CD8-positive, alpha-beta memory T cell (primary cell): ENCODE measurements at places on chromosomes 2 and 18. TPM values are rescaled to one million over a fixed set of nuclear protein-coding genes. Genes with fewer than 3 reads are reported as not detected.

GRCh38 chr2:176174382-176174823 is 14.1 kb upstream of the HOXD1 start:
- no peak overlapping the region for H3K27ac ChIP-seq
- no peaks in the 10 kb centered on the region for H3K36me3 ChIP-seq
- no peaks in the 10 kb centered on the region for H3K4me1 ChIP-seq

DNA sequence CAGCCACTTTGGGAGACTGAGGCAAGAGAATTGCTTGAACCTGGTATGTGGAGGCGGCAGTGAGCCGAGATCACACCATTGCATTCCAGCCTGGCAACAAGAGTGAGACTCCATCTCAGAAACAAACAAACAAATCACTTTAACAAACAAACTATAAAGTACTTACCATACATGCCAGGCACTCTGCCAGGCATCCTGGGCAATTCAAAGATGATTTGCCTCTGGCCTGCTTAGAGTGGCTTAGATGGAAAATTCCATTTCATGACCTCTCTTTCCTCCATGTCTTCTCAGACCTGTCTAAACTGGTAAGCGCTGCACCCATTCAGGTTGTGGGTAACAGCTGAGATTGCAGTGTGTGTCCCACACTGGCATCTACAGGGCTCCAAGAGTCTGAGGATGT is 273.2 kb downstream of the BCL2 start:
- no peak overlapping the region for H3K4me3 ChIP-seq
- no peak for DNase-seq
- no peak overlapping the region for H3K27ac ChIP-seq
- peaks cover 10% of the 10 kb centered on the region for H3K4me1 ChIP-seq
- no peaks in the 10 kb centered on the region for H3K36me3 ChIP-seq
- H3K27me3 ChIP-seq, result no peaks in the 10 kb centered on the region

DNA sequence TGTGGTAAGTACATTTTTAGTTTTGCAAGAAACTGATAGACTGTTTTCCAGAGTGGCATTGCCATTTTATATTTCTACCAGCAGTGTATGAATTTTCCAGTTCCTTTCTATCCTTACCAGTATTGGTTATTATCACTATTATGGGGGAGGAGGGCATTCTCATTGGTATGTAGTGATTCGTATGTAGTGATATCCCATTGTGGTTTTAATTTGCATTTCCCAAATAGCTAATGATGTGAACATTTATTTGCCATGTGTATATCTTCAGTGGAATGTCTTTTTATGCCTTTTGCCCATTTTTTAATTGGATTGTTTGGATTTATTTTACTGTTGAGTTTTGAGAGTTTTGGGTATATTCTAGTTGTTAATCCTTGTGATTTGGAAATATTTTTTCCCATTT is 16.9 kb downstream of the EIF5B start:
- no peaks in the 10 kb centered on the region for H3K36me3 ChIP-seq
- H3K27me3 ChIP-seq, result no peaks in the 10 kb centered on the region
- H3K4me3 ChIP-seq, result no peak overlapping the region
- no peak for DNase-seq
- no peak overlapping the region for H3K27ac ChIP-seq
- peaks cover 29% of the 10 kb centered on the region for H3K4me1 ChIP-seq

GRCh38 chr2:108145557-108146326 is 94.0 kb upstream of the SULT1C3 start:
- no peaks in the 10 kb centered on the region for H3K4me1 ChIP-seq
- no peak for DNase-seq
- no peaks in the 10 kb centered on the region for H3K36me3 ChIP-seq
- no peak overlapping the region for H3K27ac ChIP-seq
- H3K4me3 ChIP-seq, result no peak overlapping the region

GRCh38 chr2:57886161-57886786 is 160.3 kb upstream of the VRK2 start:
- no peak for DNase-seq
- no peaks in the 10 kb centered on the region for H3K4me1 ChIP-seq
- no peak overlapping the region for H3K27ac ChIP-seq
- no peaks in the 10 kb centered on the region for H3K27me3 ChIP-seq
- H3K36me3 ChIP-seq, result no peaks in the 10 kb centered on the region

DNA sequence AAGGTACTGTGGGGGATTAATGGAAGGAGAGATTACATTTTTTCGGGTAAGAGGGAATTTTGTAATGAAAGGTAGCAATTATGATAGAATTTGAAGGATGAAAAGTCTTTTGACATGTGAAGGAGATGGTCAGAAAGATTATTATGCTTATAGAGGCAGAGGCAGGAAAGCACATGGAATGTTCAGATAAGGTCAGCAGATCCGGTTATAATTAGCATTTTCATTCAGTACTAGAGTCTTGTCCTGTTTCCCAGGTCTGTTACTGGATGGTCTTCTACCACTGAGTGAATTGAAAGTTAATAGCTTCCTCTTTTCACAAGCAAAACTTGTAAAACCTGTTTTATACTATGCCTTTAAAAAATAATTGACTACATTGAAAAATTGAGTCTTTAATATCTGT is 116.9 kb downstream of the PHLPP1 start:
- DNase-seq, result no peak
- H3K4me3 ChIP-seq, result no peak overlapping the region
- H3K4me1 ChIP-seq, result no peaks in the 10 kb centered on the region
- H3K27ac ChIP-seq, result no peak overlapping the region
- H3K36me3 ChIP-seq, result no peaks in the 10 kb centered on the region

DNA sequence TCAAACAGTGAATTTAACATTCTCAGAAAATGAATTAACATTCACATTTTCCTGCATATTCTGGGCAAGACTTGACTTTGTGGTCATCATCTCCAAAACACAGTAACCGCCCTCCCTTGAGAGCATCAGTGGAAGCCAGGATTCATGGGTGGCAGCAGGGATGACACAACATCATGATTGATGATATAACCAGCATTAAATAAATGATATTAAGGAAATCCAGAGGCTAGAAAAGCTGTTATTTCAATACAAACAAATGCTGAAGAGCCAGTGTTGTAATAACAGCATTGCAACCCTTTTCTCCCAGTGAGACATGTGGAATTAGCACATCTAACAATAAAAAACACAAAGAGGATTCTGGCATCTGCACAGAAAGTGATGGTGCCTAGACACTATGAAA is 41.1 kb downstream of the CDC42EP3 start:
- H3K36me3 ChIP-seq, result no peaks in the 10 kb centered on the region
- no peak overlapping the region for H3K27ac ChIP-seq
- H3K4me3 ChIP-seq, result no peak overlapping the region
- no peak for DNase-seq
- H3K4me1 ChIP-seq, result peaks cover 48% of the 10 kb centered on the region

RBM43 gene
- total RNA-seq, result 2.8 TPM

ACMSD gene
- not detected for total RNA-seq

GRCh38 chr2:40004336-40004735 is 225.3 kb upstream of the THUMPD2 start:
- no peaks in the 10 kb centered on the region for H3K4me1 ChIP-seq
- no peak for DNase-seq
- no peaks in the 10 kb centered on the region for H3K36me3 ChIP-seq
- no peak overlapping the region for H3K4me3 ChIP-seq

GRCh38 chr18:23884681-23885375 is 129.7 kb upstream of the TTC39C start:
- H3K4me3 ChIP-seq, result no peak overlapping the region
- no peak for DNase-seq
- H3K27me3 ChIP-seq, result no peaks in the 10 kb centered on the region
- H3K36me3 ChIP-seq, result no peaks in the 10 kb centered on the region
- no peak overlapping the region for H3K27ac ChIP-seq

DNA sequence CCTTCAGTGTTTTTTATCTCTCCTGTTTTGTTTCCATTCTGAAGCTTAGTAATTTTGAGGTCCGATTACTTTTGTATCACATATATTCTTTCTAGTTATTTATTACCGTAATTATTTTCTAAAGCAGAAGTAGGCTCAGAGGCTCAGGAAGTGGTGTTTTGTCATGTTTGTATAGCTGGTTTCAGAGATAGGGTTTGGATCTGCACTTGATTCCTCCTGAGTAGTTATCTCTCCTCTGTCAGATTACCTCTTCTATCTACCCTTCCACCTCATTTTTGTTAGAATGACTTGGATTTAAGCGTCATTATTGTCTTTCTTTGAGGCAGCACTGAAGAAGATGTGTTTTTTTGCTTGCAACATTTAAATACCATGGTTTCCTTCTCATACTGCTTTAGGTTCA is 95.4 kb downstream of the MTA3 start:
- peaks cover 11% of the 10 kb centered on the region for H3K4me1 ChIP-seq
- H3K4me3 ChIP-seq, result no peak overlapping the region
- DNase-seq, result no peak
- H3K27ac ChIP-seq, result no peak overlapping the region

GRCh38 chr2:137255990-137256389 is 490.6 kb downstream of the THSD7B start:
- no peak overlapping the region for H3K4me3 ChIP-seq
- H3K27me3 ChIP-seq, result no peaks in the 10 kb centered on the region

DNA sequence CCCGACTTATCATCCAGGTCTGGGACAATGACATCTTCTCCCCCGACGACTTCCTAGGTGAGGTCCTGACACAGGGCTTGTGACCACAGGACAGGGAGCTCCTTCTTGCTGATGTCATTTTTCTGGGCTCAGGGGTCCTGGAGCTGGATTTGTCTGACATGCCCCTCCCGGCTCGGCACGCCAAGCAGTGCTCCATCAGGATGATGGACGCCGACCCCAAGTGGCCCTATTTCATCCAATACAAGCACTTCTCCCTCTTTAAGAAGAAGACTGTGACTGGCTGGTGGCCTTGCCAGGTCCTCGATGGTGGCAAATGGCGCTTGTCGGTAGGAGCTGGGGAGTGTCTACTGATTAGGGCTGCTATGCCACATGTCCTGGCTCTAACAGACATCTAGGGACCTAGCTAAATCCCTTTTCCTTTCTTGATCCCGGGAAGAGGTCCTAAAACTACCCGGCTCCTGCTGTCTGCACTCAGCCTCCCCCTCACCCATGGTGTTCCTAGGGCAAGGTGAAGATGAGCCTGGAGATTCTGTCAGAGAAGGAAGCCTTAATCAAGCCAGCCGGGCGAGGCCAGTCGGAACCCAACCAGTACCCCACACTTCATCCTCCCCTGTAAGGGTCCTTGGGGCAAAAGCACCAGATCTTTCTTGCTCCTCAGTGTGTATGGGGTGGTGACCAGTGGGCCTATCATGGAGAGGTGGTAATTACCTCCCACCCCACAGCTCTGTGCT is 36.7 kb downstream of the LMAN2L start:
- DNase-seq, result no peak
- no peak overlapping the region for H3K27ac ChIP-seq
- H3K4me3 ChIP-seq, result no peak overlapping the region
- H3K27me3 ChIP-seq, result no peaks in the 10 kb centered on the region
- H3K4me1 ChIP-seq, result no peaks in the 10 kb centered on the region
- peaks cover 24% of the 10 kb centered on the region for H3K36me3 ChIP-seq

- H3K27ac ChIP-seq, result no peak overlapping the region
- H3K27me3 ChIP-seq, result no peaks in the 10 kb centered on the region
- no peaks in the 10 kb centered on the region for H3K36me3 ChIP-seq
- H3K4me1 ChIP-seq, result no peaks in the 10 kb centered on the region
- DNase-seq, result no peak
Observed at GRCh38 chr2:169983506-169983905, 156.3 kb downstream of the UBR3 start.

DNA sequence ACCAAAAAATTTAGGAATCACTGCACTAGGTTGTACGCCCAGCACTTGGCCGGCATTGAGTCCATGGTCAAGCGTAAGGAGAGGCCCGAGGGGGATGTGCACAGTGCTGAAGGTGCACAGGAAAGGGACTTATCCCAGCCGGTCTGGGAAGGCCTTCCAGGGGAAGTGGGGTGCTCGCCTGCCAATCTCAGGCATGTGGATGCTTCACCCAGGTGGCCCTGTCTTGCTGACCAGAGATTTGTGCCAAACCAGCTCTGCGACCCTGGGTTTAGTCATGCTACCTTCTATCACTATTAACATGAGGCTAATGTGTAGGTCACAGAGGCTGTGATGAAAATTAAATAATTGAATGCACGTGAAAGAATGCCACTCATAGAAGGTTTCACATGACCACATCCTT is 1.7 kb upstream of the ITM2C start:
- H3K27ac ChIP-seq, result no peak overlapping the region
- DNase-seq, result no peak
- H3K36me3 ChIP-seq, result no peaks in the 10 kb centered on the region
- no peaks in the 10 kb centered on the region for H3K27me3 ChIP-seq

DNA sequence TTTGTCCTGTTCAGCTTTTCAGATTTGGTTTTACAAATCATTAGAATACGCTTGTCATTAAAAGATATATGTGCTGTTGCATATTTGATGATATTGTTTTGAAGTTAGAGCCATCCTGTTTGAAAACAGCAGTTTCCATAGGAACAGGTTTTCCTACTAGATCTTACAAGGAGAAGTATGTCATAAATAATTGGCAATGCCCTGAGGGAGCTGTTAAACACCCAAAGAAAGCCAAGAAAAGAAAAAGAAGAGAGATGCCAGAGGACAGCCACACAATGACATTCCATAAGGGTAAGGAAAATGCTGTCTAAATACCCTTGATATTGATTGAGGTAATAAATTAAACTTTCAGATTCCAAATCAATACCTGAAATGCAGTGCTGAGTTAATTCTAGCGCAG is 392.2 kb upstream of the CRIM1 start:
- no peaks in the 10 kb centered on the region for H3K36me3 ChIP-seq
- no peak overlapping the region for H3K4me3 ChIP-seq
- H3K4me1 ChIP-seq, result no peaks in the 10 kb centered on the region
- no peak overlapping the region for H3K27ac ChIP-seq

- H3K4me3 ChIP-seq, result no peak overlapping the region
- no peaks in the 10 kb centered on the region for H3K4me1 ChIP-seq
- no peak overlapping the region for H3K27ac ChIP-seq
- DNase-seq, result no peak
- no peaks in the 10 kb centered on the region for H3K36me3 ChIP-seq
- H3K27me3 ChIP-seq, result no peaks in the 10 kb centered on the region
Observed at GRCh38 chr2:114354199-114354598, 88.2 kb upstream of the DPP10 start.

TBR1 gene
- not detected for total RNA-seq

GRCh38 chr18:62450546-62451410 is 72.0 kb upstream of the ZCCHC2 start:
- DNase-seq, result no peak
- H3K27ac ChIP-seq, result no peak overlapping the region
- H3K27me3 ChIP-seq, result peaks cover 4% of the 10 kb centered on the region
- no peaks in the 10 kb centered on the region for H3K36me3 ChIP-seq
- no peak overlapping the region for H3K4me3 ChIP-seq
- H3K4me1 ChIP-seq, result no peaks in the 10 kb centered on the region

PAX8 gene
- 2.3 TPM for total RNA-seq

GRCh38 chr2:118633371-118634018 is 214.0 kb downstream of the EN1 start:
- no peak for DNase-seq
- H3K36me3 ChIP-seq, result no peaks in the 10 kb centered on the region
- H3K4me3 ChIP-seq, result no peak overlapping the region
- H3K4me1 ChIP-seq, result no peaks in the 10 kb centered on the region
- no peak overlapping the region for H3K27ac ChIP-seq
- H3K27me3 ChIP-seq, result no peaks in the 10 kb centered on the region

DNA sequence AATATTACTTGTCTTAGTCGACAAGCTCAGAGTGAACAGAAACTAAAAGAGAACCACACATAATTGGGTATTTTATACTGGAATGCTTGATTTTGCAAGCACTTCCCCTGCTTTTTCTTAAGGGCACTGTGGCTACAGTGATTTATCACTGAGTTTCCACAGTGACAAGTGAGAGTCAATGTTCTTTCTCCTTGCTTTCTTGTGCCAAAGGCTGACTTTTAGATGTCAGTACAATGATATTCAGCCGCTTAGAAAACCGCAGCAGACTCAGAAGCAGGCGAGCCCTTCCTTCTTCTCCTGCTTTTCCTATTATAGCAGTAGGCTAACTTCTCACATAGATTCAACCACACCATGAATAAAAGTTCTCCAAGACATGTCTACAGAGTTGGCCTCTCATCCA is 1603.6 kb upstream of the NXPH2 start:
- H3K4me3 ChIP-seq, result no peak overlapping the region
- no peak overlapping the region for H3K27ac ChIP-seq
- H3K27me3 ChIP-seq, result no peaks in the 10 kb centered on the region
- DNase-seq, result no peak
- H3K4me1 ChIP-seq, result no peaks in the 10 kb centered on the region
- H3K36me3 ChIP-seq, result no peaks in the 10 kb centered on the region
